Neural progenitor cell (in vitro differentiated cells): ENCODE measurements at places on chromosomes 7 and 10.
A peak's percentile ranks its signal among the peaks of the same experiment; 100 is the strongest.

DNA sequence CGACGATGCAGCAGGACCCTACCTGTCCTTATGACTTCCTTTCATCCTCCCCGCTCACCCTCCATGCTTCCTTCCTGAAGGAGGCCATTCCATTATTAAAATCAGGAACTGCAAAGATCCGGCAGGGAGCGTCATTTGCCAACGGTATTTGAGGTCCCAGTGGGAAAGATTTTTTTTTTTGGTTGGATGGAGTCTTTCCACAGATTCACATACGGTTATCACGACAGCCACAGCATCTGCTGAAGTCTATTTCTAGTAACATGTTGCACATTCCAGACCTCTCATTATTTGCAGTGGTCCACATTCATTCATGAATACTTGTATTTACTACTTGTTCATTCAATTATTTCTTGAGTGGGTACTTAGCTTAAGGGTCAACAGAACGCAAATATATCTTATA lies 94.7 kb upstream of the LYZL2 start:
- no peak for DNase-seq

DNA sequence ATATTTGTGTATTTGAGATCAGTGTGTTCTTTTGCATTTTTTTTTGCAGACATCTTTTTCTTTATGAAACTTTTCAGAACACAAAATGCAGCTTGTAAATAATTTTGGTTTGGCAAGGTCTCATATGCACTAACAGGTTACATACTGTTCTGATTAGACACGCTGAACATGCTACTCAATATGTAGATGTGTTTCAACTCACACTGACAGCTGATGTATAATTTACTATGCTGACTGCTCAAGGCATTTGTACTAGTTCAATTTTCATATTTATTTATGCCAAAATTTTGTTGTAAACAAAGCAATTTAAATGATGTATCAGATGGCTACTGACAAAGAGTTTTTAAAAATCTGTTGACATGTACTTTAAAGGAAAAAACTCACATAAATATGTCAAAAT lies 123.8 kb downstream of the TFEC start:
- DNase-seq, result no peak

DNA sequence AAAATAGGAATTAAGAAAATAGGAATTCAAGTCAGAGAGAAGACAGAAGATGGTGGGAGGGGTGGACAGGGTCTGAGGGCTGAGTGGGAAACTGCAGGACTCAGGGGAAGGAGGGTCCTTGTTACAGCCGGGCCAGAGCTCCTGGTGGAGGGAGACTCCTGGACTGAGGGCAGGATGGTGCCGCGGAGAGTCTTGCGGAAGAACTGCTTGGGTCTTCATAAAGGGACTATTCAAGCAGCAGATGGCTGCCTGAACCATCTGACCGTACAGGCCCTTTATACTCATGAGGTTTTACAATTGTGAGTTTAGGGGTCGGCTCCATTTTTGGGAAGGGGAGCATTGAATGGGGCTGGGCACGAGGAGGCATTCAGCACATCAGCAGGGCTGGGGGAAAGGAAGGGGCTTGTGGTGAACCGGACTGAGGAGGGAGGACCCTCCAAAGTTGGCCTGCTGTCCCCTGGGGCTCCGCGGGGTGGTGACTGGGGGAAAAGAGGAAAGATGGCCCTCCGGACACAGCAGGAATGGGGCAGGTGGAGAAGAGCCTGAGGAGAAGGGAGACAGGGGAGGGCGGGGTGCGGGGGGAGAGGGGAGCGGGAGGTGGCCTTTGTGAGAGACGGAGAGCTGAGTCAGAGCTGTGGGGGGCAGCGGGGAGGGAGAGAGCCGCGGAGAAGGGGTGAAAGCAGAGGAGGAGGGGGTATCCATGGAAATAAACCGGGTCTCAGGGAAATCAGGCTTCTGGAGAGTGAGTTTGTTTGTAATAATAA lies 1.5 kb downstream of the FAM131B start:
- DNase-seq, result peak; percentile 51

DNA sequence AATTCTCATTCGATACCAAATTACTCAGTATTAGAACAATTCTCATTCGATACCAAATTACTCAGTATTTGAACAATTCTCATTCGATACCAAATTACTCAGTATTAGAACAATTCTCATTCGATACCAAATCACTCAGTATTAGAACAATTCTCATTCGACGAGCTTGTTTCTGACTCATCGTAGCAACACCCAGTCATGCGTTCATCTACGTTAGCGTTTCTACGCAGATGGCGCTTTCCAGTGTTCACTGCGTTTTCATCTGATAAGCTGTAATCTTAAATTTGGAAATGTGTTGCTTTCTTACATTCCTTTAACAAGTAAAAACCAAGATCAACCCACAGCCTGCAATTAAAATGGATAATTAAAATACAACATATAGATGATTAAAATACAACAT lies 276.3 kb downstream of the ZMYND11 start:
- no peak for DNase-seq

DNA sequence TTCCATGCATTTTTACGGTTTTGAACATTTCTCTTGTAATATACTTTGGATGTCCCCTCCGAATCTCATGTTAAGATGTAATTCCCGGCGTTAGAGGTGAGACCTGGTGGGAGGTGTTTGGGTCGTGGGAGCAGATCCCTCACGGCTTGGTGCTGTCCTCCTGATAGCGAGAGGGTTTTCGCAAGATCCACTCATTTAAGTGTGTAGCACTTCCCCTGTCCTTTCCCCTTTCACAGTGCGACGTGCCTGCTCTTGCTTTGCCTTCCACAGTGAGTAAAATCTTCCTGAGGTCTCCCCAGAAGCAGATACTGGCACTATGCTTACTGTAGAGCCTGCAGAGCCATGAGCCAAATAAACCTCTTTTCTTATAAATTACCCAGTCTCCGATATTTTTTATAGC lies 6.6 kb downstream of the GPR141 start:
- DNase-seq, result no peak

GRCh38 chr7:140696024-140696679 lies 356 bp upstream of the NDUFB2 start:
- peak; percentile 97 for DNase-seq

DNA sequence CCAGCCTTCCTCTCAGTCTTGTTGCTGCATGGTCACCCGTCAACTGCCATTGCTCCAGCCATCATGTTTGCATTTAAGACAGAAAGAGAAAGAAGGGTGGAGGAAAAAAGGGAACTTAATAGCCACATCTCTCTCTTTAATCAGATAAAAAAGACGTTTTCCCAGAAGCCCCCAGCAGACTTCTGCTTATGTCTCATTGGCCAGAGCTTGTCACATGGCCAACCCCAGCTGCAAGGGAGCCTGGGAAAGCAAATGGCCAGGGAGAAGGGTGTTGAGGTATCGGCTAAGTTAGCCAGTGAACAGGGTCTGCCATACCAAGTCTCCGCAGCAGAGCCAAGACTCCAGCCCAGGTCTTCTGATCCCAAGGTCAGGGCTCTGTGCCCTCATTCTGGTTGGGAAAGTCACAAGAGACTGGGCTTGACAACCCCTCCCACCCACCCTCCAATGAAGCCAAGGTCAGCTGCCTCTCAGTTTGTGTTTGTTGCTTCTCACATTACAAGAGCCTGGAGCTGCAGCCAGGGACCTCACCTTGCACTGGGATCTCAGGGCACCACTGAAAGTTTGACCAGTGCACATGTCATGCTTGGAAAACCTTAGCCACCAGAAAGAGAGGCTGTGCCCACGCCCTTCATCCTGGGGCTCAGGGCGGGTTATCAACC lies 80.3 kb upstream of the LYZL2 start:
- no peak for DNase-seq

GRCh38 chr10:101216207-101217043 lies 12.8 kb downstream of the LBX1 start:
- DNase-seq, result peak; percentile 54
